ENCODE measurements at places on chromosomes 6 and 20.

GRCh38 chr6:53284901-53285300 is 63.8 kb downstream of the ELOVL5 start:
- no peak for DNase-seq

GRCh38 chr6:38370653-38371601 is 268.8 kb downstream of the BTBD9 start:
- no peak for DNase-seq

DNA sequence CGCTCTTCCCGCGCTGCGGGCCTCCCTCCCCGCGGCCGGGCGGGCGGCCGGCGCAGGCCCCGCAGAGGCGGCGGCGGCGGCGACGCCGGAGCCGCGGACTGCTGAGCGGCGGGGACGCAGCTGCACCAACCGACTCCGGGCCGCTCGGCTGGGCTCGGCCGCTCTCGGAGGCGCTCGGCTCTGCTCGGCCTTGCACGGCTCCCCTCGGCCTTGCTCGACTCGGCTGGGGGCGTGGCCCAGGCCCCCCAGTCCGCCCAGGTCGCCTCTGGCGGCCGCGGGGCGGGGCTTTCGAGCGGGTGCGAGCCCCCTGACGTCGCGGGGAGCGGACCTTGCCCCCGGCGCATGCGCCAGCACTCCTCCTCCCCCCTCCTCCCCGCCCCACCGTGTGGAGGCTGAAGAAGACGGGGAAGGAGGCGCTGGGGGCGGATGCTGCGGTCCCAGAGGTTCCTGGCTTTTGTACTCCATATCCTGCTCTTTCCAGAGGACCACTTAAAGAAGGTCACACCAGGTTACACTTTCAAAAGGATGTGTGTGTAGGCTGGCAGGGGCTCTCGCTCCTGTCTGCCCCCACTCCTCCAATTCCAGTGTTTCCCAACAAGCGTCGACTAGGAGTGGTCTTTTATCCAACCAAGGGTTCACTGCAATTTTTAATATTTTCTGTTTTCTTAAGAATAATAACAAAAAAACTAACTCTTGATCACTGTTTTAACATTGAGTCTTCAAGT is at the start of gene ZHX3:
TSS of gene ZHX3 (minus strand) at position 186 of the 725 bp plus-strand sequence. CDS start 112,815 bp downstream, outside the sequence.
- peak; percentile 94 for DNase-seq

DNA sequence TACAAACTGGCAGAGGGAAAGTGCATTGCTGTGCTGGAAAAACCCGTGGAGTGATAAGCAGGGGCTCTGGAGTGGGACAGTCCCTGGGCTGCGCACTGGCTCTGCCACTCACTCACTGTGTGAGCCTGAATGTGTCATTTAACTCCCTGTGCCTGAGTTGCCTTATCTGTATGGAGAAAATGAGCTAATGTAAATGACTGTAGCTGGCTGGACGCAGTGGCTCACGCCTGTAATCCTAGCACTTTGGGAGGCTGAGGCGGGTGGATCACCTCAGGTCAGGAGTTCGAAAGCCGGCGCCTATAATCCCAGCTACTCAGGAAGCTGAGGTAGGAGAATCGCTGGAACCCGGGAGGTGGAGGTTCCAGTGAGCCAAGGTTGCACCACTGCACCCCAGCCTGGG is 18.4 kb upstream of the RPN2 start:
- DNase-seq: no peak

DNA sequence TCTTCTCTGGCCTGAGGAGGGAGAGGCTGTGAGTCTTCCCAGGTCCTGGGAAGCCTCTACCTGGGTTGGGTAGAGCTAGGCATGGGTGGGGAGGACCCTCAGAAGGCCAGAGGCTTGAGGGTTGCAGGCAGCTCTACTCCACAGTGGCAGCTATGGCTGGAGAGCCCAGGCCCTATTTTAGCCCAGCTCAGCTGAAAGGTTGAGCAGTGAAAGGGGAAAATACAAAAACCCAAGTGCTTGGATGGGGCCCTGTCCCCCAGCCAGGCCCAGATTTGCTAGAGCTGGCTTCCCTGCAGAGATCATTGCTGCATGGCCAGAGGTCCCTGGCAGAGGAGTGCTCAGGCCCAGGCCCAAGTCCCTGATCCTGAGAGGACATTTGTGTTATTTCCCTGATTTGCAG is 45.7 kb downstream of the SUN5 start:
- DNase-seq: no peak

DNA sequence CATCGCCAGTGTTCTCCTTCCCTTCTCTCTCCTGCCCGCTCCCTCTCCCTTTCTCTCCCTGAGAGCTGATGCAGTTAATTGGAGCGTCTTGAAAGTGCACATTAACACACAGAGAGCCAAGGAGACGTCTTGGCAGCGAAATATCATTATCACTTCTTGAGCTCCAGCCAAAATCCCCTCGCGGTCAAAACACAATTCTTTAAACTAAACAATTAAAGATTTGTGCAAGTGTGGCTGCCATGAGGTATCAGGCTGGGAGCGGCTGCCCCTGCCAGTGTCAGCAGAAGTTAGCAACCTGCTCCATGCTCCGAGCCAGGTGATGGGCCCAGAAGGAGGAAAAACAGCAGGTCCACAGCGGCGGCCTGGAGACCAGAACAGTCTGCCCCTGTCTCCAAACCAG is 100.9 kb upstream of the FOXP4 start:
- DNase-seq: no peak

- no peak for DNase-seq
These were observed 484.7 kb downstream of the TFAP2B start for GRCh38 chr6:51303338-51303737.

DNA sequence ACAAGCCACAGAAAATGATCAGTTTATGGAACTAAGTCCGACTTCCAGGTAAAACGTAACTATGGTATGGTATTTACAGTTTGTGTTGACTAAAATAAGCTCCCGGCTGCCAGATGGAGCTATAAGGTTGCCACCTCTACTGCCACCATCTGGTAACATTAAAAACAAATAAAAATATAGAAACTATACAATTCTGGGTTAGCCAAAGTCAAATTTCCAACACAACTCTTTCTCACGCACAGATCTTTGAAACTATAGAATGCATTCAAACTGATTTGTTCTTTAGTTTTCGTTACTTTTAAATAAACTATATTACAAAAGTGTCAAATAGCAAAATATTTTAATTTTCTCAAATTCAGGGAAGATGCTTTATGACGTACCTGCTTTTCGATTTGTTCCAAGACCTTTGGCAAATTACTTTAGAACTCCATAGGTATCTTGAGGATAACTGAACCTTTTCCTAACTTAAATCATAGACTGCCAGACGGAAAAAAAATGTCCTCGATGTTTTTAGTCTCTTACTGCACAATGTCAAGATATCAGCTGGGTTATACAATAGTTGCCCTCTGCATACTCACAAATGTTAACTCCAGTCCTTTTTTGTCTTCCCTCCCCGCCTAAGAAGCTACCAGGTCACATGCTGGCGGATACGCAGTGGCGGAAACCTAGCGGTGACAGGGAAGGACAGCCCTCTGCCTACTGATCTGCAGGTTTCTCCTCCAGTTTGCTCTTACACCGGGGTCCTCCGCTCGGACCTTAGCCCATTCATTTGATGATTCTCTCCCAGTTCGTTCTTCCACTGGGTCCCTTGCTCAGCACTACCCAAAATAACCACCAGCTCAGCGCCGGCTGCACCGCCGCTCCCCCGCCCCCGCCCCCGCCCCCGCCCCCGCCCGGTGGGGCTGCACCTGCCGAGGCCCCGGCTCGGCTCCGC is 888 bp downstream of the SLC17A5 start:
- DNase-seq: peak; percentile 71

DNA sequence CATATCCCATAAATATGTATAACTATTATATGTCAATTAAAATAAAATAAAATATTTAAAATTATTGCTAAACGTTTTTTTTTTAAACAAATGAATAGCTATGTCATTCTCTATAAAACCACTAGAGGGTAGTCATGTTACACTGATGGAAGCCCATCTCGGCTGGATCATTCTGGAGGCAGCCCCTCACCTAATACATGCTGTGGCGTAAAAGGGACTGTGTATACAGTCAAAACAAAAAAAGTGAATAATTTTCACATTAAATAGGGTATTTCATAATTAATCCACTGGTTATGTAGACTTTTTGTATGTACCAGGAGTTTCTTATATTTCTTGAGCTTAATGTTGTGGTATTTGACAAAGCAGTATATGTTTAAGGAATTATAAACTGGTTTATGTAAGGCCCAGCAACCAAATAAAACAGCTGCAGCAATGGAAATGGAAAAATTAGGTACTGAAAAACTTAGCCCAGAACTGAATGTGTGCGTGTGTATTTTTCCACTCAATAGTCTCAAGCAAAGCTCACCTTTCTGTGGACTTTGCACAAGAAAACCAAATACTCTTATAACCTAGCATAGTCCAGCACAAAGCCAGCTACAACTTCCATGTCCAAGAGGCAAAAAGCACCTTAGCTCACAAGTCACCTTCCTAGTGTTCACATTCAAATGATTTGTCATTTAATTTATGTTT is 81.7 kb downstream of the COL9A1 start:
- no peak for DNase-seq

DNA sequence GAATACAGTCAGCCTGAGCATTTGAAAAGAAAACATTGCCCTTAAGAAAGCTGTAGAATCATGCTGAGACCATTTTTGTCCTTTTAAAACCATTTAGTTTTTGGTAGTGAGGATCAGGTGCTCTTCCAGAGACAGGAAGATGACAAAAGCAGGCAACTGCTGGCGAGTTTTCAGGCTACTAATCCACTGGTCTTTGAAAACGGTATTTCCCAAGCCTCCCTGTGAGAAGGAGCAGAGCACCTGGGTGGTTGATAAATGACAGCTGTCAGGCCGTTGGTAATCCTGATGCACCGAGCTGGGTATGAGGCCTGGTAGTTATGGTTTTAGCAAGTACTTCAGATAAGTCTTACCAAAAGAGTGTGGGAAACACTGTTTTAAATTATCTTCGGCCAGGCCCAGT is 10.1 kb upstream of the SEC63 start:
- DNase-seq: no peak

- DNase-seq: no peak
These were observed 179.3 kb upstream of the HDDC2 start for GRCh38 chr6:125481056-125481455.

DNA sequence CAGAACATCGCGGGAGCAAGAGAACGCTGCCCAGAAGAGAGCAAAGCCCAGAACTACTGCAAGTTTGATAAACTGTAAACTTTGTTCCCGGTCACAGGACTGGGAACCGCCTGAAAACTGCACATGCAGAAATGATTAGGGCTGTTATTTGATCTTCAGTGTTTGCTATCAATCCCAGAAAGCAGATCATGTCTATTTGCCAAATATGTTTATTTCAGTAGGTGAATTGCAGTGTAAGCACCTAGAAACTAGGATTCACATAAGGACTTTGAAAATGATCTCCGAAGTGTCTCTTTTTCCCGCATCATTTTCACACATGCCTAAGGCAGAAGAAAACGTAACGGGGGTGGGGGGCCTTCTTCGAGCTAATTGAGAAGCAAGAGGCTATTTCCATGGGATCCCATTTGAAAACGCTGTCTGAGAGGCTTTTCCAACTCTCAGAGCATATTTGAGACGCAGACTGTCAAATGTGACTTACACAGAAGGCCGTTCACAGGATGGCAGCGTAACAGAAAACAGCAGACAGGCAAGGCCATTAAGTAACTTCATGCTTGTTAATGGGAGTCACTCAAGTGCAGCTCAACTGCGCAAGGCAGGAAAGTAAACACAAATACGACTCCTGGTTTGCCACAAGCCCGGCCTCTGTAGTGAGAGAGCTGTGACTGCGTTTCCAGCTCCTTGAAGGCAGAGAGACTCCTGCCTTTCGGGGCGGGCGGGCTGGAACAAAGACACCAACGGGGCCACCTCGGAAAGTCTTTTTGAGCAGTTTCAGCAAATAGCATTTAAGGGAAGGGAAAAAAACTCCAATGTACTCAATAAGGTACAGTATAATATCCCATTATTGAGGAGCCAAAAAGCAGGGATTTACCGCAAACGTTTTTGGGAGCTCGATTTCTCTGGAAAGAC is 144.7 kb upstream of the ZNF217 start:
- no peak for DNase-seq
